Pulmonary artery endothelial cell (primary cell): ENCODE measurements at places on chromosomes 3 and 15.
A peak's percentile ranks its signal among the peaks of the same experiment; 100 is the strongest.

- DNase-seq = no peak
Observed at GRCh38 chr3:196195664-196196265, 15.4 kb downstream of the ZDHHC19 start.

DNA sequence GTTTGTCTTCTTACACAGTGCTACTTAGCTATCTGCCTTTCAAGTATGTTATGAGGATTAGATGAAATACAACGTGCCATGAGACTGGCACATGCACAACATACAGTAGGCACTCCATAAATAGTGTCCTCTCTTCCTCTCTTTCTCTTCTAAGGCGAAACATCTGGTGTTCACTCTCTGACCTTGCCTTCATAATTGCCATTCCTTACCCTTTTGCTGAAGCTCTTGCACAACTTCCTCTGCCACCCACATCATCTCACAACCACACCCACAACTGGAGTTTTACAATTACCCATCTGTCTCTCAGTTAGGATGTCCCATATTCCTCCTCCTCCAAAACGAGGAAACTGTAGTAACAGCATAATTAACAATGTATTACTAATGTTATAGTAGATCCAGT is 26.4 kb upstream of the ACP3 start:
- no peak for DNase-seq

DNA sequence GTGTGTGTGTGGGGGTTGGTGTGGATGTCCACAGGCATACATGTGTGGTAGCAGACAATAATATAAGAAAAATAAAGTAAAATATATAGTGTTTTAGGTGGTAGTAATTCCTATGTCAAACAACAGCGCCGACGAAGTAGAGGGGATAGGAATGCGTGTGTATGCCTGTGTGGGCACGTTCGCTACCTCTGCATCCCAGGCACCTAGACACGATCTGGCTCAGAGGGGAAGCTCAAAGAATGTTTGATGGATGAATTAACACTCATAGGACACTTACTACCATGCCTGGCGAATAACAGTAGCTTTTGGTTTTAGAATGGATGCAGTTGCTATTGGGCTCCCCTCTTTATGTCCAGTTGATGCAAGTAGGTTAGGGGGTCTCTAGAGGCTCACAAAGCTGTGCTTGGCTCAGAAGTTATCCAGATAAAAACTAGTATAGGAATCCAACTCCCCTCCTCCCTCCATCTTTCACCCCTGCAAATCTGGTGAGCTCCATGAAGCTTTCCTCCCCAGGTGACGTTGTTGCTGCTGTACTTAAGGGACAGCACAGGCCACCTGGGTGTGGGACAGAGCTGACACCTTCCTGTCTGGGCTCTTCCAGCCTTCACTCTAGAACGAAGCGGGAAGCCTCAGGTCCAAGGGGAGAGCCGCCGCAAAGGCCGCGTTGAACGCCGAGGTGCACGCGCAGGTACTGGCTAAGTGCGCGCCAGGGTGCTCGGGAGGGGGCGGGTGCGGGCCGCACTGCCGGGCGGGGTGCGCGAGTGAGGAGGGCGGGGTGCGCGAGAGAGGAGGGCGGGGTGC is 192.6 kb upstream of the LYSMD4 start:
- DNase-seq = no peak

- no peak for DNase-seq
Observed at GRCh38 chr15:29452881-29453731, 183.5 kb upstream of the NSMCE3 start.

GRCh38 chr3:40366203-40367162 is 20.5 kb upstream of the ENTPD3 start:
- DNase-seq = no peak

DNA sequence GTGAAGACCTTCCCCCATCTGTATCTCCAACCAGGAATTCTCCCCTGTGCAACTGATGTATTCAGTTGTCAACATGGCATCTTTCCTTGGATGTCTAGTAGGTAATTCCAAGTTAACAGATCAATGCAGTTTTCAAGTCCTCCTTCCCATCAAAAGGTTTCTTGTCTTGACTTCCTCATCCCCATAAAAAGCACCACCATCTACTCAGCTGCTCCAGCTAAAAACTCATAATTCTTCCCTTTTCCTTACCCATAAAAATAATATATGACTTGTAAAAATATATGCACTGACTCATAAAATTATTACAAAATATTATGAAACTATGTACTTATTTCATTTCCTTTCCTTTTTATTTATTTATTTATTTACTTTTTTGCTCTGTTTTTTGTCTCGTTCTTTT is 5.0 kb upstream of the CAND2 start:
- no peak for DNase-seq

GRCh38 chr3:120442975-120443517 is 7.7 kb downstream of the FSTL1 start:
- no peak for DNase-seq

DNA sequence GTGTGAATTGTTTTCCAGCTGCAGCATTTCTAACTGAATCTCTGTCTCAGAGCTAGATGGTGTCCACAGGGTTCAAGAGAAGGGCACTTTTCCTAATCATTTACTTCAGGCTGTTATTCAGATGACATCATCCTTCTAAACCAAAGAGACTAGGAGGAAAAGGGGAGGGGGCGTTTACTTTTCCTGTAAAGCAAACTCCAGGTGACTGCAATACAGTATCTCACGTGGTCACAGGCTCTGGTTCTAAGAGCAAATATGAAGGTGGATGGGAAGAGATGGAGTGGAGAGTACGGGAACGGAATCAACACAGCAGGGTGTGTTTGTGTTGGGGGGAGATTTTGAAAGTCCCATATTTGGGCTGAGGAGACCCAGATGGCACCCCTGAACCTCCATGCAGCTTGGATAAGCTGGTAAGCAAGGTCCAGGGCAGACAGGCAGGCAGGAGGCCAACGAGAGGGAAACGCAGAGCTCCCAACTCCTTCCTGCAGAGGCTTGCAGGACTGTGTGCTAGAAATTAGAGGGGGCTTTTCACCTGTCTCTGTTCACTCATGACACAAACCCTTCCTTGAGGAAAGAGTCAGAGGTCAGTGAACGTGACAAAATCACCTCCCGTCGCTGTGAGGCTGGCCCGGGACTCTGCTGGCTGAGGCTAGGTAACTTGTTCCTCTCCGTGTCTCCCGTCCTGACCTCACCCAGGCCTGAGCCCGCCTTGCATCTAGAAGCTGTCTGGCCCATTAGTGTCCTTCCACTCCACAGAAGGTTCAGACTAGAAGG is 151.2 kb downstream of the OPA1 start:
- no peak for DNase-seq

GRCh38 chr3:179430277-179430870 is 20.9 kb downstream of the GNB4 start:
- DNase-seq = no peak

DNA sequence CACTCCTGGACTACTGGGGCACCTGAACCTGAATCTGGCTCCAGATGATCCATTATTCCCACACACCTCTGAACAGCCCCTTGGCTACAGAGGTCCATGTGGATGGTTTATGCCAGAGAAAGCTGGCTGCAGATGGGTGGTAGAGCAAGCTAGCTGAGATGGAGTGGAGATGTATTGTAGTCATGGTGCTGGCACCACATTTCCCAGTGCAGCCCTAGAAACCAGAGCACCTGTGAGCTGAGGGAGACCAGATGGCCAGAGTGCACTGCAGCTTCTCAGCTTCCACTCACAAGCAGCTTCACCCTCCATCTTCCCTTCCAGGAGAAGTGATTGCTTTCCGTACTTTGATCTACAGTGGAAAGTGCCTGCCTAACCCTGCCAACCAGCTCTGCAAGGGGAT is 29.9 kb downstream of the RBP1 start:
- DNase-seq = no peak

DNA sequence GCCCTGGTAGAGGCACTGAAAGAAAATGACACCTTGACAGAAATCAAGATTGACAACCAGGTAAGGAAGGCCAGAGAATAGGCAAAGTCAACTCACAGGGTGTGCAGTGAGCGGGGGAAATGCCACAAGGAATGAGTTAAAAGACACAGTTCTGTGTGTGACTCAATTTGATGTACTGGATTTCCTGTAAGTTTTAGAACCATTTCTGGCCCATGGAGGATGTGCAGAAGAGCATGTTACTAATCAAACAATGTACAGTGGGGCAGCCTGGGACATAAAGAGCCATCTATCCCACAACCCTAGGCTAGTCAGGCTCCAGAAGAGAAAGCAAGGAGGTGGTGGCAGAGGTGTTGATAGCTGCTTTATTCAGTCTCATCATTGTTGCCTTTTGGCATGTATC is 31.2 kb upstream of the TMOD3 start:
- DNase-seq = no peak

DNA sequence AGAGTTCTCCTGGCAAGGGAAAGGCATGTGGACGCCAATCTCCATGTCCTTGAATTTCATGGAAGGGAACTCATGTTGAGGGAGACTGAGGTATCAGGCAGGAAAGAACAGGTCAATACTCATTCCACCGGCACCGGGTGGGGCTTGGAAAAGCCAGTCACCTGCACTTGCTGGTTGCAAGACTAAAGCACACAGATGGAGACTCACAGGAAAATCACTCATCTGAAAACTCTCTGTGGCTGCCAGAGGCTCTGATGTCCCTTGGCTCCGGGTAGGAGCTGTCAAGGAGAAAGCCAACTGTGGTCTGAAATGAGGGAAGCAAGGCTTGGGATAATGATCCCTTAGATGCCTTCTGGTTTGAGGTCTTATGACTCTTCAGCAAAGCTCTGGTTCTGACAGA is 8.7 kb upstream of the CGNL1 start:
- no peak for DNase-seq

DNA sequence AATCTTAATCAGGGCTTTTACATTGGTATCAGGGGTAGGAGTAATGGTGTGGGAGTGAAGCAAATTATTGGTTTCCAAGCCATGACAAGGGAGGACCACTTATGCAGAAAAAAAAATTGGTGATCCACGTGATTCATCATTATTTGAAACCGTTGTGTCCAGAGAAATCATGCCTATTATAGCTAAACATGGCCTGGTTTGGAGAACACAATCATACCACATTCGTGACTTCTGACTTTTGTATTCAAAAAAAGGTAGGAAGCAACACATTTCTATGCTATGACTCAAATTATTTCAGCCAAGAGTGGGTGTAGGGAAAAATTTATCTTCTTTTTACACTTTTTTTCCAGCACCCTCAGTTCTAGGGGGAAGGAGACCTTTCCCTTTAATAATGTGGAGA is 924.3 kb upstream of the GBE1 start:
- DNase-seq = no peak

- DNase-seq = no peak
Observed at GRCh38 chr3:172591876-172592771, 68.9 kb upstream of the TNFSF10 start.

DNA sequence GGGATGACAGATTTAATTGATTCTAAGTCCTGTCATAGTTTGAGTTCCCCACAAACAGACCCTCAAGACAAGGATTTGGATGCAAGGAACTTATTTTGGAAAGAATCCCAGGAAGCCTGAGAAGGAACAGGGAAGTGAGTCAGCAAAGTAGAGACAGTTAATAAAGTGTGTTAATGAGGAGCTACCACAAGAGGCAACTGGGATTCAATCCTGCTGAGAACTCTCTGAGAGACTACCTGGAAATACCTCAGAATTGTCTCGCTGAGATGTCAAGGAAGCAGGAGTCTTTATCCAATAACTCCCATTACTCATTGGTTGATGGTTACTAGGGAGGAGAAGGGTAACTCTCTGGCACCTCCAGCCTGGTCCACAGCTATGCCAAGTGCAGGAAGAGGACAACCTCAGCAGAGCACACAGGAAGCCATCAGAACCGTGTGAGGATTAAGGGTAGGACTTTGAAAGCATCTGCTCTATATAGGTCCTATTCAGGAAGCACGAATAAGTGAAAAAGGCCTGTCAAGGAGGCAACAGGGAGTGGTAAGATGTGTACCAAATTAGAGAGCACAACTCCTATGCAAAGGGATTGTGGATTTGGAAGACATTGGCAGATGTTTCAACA is 311.1 kb upstream of the KCNH8 start:
- DNase-seq = no peak

DNA sequence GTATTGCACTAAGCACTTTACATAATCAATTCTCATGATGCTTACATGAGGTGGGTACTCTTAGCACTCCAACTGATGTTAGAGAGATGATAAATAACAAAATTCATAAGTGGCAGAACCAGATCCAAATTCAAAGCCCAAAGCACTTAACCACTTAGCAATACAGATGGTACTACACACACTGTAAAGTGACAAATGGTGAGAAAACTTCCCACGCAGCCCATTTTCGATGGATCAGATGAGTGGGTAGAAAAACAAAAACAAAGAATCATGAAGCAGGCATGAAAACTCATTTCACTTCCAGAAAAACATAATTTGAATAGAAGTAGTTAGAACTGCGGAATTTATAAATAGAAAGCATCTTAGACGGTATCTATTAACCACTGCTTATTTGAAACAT is 66.2 kb downstream of the FRMD4B start:
- no peak for DNase-seq

DNA sequence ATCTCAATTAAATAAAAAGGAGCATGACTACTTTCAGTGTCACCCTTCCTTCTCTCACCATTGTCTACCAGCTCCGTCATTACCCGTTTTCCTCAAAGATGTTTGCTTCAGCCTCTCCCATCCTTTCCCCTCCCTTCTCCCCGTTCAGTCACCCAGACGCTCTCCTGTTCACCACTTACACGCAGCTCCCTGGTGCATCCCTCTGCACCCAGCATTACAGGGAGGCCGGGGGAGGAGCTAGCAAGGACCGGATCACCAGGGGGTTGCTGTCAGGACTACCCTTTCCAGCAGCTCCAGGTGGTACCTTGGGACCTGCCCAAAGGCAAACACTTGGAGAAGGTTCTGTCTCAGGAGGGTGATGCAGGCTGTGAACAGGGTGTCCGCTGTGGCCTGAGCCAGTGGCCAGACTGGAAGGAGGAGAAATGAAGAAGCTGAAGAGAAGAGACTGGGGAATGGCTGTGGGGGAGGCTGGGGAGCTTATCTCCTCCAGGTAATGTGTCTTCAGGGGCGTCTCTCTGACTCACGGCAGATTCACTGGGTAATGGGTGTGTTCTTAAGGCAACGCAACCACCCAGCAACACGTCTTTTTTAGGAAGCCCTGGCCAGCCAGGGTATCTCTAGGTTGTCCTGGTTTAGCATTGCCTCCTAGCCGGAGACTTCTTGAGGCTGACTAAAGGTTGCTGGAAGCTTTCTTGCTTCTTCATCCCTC is 21.8 kb upstream of the BDH1 start:
- no peak for DNase-seq

- DNase-seq = peak; percentile 46
Observed at GRCh38 chr3:128624526-128625138, 26.0 kb downstream of the RPN1 start.

DNA sequence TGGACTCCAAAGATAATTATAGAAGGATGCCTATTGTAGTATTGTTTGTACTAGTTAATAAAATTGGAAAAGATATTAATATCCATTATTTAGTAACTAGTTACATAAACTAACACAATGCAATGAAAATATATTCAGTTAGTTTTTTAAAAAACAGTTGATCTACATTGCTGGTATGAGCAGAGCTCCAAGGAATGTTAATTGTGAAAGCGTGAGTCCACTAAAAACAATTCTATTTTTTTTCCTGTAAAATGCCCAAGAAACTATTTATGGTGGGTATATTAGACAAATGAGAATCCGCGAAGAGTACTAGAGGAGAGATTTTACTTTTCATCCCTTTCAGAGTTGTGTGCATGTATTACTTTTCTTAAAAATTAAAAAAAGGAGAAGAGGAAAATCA is 104.3 kb downstream of the MCTP2 start:
- no peak for DNase-seq
